ENCODE measurements at places on chromosomes 1 and 21.

GRCh38 chr1:7046891-7047290, 261.6 kb downstream of the CAMTA1 start:
- DNase-seq: no peak

GRCh38 chr1:179014123-179014522, 11.6 kb upstream of the FAM20B start:
- no peak for DNase-seq

DNA sequence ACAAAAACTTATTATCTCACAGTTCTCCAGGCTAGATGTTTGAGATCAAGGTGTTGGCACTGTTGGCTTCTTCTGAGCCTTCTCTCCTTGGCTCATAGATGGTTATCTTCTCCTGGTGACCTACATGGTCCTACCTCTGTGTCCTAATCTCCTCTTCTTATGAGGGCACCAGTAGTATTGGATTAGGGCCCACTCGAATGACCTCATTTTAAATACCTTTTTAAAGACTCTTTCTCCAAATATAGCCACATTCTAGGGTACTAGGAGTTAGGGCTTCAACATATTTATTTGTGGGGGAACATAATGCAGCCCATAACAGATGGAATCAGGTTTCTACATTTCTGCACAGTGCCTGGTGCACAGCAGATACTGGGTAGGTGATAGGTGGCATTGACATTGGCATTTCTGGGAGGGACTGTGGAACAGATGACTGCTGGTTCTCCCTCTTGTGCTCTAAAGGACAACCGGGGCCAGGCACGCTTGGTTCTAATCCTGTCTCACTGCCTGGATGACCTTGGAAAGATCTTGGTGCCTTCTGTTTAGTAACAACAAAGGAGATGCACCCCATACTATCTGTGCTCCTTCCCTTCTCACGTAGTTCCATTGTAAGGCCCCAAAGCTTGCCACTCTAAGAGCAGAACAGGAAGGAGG, 140.3 kb downstream of the PLPP3 start:
- no peak for DNase-seq

- no peak for DNase-seq
These were observed 57.8 kb downstream of the KCNJ15 start for GRCh38 chr21:38314558-38314957.

- DNase-seq: no peak
These were observed 46.3 kb downstream of the AGPAT3 start for GRCh38 chr21:43911015-43911934.

GRCh38 chr1:43427941-43428340, 25.8 kb downstream of the HYI start:
- DNase-seq: no peak

- DNase-seq: no peak
These were observed 30.7 kb downstream of the NTPCR start for GRCh38 chr1:232980986-232981560.

DNA sequence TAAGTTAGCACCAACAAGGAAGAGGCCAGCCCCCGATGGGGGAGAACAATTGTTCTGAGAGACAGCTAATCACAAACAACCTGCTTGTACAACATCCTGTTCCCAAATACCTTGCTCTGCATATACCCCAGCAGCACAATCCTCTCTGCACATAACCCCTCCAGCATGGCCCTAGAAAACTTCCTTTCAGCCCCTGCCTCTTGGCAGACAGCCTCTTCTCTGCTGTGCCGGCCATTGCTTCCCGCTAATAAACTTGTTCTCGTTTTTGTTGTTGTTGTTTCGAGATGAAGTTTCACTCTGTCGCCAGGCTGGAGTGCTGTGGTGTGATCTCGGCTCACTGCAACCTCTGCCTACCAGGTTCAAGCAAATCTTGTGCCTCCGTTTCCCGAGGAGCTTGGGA, 392.7 kb downstream of the SMYD3 start:
- DNase-seq: no peak

GRCh38 chr1:194968916-194969315, 1639.3 kb downstream of the KCNT2 start:
- DNase-seq: no peak

GRCh38 chr1:215728169-215728568, 161.1 kb downstream of the KCTD3 start:
- no peak for DNase-seq

Data from pulmonary artery endothelial cell (primary cell).